ENCODE measurements at places on chromosomes 16 and 17. TPM values are rescaled to one million over a fixed set of nuclear protein-coding genes. Genes with fewer than 3 reads are reported as not detected.

The NUPR1 gene
- 8.2 TPM for total RNA-seq

DNA sequence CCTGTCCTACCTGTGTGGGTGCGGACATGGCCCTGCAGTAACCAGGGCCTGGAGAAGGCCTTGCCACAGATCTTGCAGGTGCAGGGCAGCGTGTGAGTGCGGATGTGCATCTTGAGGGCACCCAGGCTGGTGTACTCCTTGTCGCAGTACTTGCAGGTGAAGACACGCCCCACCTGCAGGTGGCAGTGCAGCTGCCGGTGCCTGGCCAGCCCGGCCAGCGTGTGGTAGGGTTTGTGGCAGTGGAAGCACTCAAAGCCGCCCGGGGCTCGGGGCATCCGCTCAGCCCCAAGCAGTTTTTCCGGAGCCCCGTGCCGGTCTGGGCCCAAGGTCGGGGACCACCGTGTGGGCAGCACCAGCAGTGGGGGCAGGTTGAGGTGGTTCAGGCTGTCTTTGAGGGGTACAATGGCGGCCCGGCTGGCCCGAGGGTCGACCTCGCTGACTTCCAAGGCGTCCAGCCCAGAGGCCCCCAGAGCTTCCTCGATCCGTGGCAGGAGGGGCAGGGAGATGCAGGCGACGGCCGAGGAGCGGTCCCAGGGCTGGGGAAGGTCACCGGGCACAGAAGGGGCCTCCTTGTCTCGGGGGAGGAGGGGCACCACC lies 5.1 kb downstream of the SNAI3 start:
- DNase-seq = no peak

- no peak for DNase-seq
Observed at GRCh38 chr16:85284141-85284817, 172.0 kb upstream of the CIBAR2 start.

- peak; percentile 94 for DNase-seq
Observed at GRCh38 chr16:86383488-86384262, 126.7 kb upstream of the FOXF1 start.

- DNase-seq = no peak
Observed at GRCh38 chr16:24118126-24118821, 137.9 kb upstream of the CACNG3 start.

DNA sequence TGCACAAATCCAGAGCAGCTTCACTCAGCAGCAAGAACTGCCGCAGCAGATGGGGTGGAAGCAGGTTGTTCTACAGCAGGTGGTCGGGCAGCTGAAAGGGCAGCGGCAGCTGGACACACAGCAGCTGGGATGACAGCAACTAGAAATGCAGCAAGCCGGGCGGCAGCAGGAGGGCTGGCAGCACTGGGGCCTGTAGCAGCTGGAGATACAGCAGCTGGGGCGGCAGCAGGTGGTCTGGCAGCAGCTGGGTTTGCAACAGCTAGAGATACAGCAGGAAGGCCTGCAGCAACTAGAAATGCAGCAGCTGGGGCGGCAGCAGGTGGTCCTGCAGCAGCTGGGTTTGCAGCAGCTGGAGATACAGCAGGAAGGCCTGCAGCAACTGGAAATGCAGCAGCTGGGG lies 460 bp downstream of the KRTAP4-3 start:
- DNase-seq = no peak

DNA sequence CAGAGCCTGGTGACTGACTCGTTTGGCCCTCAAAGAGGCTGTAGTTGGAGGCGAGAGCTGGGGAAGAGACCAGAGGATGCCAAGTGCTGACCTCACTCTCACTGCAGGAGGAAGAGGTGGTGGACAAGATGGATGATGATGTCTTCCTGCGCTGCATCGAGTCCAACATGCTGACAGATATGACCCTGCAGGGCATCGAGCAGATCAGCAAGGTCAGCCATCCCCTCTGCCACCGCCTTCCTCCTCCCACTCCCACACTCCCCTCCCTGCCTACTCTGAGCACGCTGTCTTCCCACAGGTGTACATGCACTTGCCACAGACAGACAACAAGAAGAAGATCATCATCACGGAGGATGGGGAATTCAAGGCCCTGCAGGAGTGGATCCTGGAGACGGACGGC lies 26.9 kb downstream of the POLR2A start:
- DNase-seq = no peak

DNA sequence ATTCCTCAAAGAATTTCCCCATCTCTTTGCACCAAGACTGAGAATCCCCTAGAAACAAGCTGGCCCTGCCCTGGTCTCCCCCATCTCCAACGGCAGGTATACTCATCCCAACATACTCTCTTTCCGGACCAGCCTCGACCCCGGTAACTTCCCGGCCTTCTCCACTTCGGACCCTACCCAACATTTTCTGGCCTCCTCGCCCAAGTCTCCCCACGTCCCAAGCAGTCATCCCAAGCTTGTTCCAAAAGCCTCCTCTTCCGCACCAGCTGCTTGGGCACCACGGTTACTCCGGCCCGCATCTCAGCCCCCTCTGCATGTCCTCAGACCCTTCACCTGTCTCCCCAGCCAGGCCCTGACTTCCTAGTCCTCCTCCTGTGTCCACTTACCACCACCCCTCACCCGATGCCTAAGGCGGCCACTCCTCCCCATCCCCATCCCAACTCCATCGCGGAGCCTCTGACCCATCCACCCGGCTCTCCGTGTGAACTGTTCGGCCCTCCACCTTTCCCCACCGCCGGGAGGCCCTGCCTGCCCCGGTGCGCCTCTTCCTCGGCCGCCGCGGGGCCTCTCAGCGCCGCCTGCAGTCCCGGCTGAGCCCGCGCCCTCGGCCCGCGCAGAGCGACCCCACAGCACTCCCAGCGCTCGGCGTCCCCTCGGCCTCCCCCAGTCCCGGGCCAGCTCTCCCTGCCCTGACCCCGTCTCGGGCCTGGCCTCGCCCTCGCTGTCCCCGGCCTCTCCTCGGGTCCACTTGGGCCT lies 994 bp downstream of the PITPNA start:
- peak; percentile 29 for DNase-seq

The ZNF19 gene
- 2.6 TPM for total RNA-seq

DNA sequence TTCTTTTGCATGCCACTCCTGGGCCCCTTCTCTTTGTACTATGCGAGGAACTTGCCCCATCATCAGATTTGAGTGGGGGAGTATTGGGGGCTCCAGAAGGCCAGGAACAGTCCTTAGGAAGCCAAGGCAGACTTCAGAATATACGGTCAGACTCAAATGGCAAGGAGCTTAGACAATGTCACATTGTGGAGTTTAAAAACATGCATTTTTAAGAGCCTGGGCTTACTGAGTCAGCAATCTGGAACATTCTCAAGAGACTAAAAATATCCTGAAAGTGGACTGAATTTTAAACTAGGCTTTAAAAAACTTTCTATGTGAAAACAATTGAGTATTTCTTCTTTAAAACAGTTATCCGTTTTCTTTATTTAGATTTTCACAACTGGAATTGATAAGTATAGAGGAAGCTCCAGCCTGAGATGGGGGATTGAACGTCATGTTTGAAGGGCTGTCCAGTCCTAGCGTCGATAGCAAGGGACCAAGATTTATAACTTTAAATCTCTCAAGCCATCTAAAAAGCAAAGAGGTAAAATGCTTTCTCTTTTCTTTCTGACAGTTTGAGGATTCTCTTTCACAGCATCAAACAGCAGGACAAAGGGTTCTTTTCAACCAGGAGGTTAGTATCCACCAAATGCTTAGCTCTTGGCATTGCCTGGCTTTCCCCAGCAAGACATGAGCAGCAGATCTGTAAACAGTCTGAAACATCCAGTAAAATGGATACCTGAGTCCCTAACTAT lies 45.8 kb upstream of the CDRT4 start:
- no peak for DNase-seq

The CLEC10A gene
- not detected for total RNA-seq

The CX3CL1 gene
- 0.32 TPM for total RNA-seq

- DNase-seq = no peak
Observed at GRCh38 chr16:695355-696089, 5.3 kb upstream of the WDR24 start.

The RHBDF1 gene
- 37.4 TPM for total RNA-seq

GRCh38 chr17:83100220-83100852 lies 20.9 kb downstream of the METRNL start:
- peak; percentile 43 for DNase-seq

DNA sequence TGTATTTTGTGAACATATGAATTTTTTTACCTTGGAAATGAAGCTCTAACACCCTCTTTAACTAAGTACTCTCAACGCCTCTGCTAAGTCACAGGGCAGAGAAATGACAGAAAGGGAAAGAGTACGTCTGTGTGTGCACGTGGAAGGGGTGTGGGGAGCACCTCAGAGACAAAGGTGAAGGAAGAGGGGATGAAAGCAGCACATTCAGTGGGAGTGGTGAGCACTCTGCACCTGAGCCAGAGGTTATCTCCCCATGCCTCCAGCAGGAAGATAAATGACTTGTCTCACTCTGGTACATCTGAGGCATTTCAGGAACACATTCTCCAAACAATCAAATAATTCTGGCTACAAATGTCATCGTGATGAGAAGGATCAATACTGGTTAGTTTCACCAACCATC lies 15.0 kb downstream of the GNA13 start:
- DNase-seq = no peak

DNA sequence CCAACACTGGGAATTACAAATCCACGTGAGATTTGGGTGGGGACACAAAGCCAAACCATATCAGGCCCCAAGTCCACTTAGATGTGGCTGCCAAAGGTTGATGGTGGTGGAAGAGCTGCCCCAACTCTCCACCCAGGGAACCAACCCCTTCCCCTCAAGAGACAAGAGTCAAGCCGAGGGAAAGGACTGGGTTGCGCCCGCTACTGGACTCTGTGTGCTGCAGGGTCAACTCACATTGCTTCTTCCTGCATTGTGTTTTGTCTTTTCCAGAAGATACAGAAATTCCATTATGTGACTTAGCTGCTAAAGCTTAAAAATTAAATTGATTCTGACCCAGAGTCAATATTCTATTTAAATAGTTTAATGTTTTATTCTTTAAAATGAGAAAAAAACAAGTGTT lies 58.5 kb downstream of the ADAMTS18 start:
- peak; percentile 6 for DNase-seq

GRCh38 chr16:50068550-50068949 lies 2.8 kb downstream of the HEATR3 start:
- DNase-seq = peak; percentile 79

The PARD6A gene
- 0.97 TPM for total RNA-seq

GRCh38 chr16:85750146-85750826 lies 610 bp downstream of the C16orf74 start:
- DNase-seq = peak; percentile 58

DNA sequence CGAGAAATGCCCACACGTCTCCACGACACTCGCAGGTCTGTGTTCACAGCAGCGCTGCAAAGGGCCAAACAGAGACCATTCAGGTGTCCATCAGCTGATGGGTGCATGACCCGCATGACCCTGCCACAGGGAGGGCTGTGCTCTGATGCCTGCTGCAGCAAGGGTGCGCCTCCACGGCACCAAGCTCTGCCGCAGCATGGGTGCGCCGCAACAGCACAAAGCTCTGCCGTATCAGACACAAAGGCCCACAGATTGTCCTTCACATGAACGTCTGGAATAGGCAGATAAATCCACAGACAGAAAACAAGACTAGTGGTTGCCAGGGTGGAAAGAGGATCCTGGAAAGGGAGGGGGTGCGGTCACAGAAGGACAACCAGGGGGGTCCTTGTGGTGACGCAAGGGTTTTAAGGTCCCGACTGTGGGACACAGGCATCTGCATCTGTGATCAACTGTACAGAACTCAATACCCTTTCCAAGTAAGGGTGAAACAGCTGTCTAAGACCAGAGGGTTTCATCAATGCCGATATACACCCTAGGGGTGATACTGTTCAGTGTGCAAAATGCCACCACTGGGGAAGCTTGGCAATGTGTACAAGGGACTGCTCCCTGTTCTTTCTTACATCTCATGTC lies 121.0 kb downstream of the ANKRD11 start:
- peak; percentile 48 for DNase-seq

GRCh38 chr17:80034791-80035686 lies 633 bp downstream of the TBC1D16 start:
- peak; percentile 73 for DNase-seq

DNA sequence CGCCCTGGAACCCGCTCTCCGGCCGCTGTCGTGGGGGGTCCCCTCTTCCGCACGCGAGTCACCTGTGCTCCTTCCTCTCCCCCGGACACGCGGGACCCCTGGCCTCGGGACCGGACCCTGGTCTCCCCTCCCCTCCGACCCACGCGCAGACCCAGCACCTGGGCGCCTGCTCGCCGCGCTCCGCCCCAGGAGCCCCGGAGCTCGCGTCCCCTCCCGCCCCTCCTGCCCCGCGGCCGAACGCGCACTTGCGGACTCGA lies 762 bp downstream of the RAB40B start:
- DNase-seq = no peak

- no peak for DNase-seq
Observed at GRCh38 chr17:1186214-1186820, 6.5 kb upstream of the ABR start.

The NPIPA7 gene
- 1.9 TPM for total RNA-seq

The CYBC1 gene
- 46.2 TPM for total RNA-seq

- DNase-seq = no peak
Observed at GRCh38 chr16:14586637-14587305, 43.3 kb downstream of the PARN start.
